ENCODE measurements at places on chromosomes 12 and 14.

- no peak for DNase-seq
These were observed 9.8 kb downstream of the DLK1 start for GRCh38 chr14:100736269-100737180.

DNA sequence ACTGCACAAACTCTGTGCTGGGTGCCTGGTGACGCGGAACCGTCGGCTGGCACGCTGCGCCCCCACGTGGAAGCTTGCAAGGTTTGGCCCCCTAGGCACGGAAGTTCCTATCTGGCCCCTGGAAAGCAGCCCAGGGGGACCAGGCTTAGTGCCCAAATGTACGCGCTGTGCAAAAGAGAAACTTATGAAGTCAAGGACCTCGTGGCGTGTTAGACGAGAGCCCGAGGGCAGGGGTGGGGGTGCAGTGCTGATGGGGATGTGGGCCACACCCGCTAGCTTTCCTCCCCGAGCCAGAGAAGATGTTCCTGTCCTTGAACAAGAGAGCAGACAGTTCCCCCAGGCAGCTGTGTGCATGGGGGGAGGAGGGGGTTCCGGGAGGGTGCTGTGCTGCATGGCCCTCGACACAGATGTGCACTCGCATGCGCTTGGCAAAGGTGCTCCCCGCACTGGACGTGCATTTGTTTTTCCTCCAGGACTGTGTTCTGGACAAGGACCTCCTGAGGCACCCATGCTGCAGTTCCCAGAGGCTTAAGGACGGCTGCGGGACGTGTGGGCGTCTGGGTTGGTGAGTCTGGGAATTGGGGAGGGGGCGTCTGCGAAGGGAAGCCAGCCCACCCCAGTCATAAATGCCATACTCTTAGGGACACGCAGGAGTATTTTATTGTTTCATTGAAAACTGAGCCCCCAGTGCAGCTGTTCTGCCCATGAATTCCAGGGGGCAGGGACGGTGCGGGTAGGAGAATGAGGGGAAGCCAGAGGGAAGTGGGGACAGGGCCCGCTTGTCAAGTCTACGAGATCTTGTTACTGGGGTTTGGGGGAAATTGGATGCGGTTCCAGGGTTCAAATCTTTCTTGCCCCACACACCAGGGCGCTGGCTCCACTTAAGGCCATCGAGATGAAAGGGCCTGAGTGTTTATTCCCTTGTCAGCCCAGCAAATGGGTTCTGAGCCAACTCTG, 80.0 kb downstream of the NTF3 start:
- DNase-seq = no peak

DNA sequence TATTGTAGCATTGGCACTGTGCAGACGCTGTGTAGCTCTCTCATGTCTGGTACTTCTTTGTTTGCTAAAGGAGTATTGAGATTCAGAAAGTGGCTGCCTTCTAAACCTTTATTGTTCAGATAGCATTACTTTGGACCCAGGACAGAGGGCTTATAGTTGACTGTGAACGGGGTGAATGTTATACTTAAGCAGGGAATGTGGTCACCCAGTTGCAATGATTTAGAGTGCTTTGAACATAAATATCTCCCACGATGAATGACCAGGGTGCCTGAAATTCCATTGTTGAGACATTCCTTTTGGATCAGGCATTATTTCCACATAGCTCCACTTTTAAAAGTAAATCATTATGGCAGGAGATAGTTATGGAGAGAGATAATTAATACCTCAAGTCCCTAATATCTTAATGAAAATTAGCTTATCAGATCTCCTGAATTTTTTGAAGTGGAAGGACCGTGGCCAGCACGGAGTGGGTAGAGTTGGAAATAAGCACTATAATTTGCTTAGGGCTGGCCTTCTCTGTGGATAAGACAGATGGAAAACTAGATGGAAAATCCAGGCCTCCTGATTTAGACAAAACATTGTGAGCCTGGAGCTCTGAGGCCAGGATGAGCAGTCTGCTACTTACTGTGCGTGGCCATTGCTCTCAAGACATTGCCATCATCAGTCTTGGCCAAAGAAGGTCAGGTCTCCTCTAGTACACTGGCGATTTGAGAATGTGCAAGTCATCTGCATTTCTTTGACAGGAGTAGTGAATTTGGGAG, 114.5 kb downstream of the ETV6 start:
- no peak for DNase-seq

GRCh38 chr14:59183150-59183549, 5.3 kb upstream of the DAAM1 start:
- no peak for DNase-seq

GRCh38 chr14:105486163-105486973, at the start of gene CRIP1:
CRIP1 (plus strand) TSS chr14:105486886; CDS start chr14:105487260, 374 bp downstream.
- no peak for DNase-seq

- DNase-seq = no peak
These were observed 12.6 kb downstream of the DTX1 start for GRCh38 chr12:113069149-113069548.

- no peak for DNase-seq
These were observed 98.8 kb downstream of the TMEM132C start for GRCh38 chr12:128365651-128366231.

GRCh38 chr12:44158746-44159145, 322.9 kb downstream of the TMEM117 start:
- DNase-seq = no peak
